ENCODE measurements at places on chromosomes 12 and 14.

DNA sequence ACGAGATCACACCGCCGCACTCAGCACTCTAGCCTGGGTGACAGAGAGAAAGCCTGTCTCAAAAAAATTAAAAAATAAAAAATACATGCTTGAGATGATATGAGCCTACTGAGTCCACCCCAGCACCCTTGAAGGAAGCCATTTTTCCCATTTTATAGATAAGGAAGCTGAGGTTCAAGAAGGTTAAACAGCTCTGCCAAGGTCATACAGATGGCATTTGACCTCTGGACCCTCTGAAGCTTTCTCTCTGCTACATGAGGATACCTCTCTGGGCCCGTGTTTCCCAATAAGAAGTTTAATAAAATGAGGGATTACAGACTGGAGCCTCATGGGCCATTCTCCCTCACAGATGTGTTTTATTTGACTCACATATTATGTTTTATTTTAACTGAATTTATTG is 53.9 kb upstream of the PNMA1 start:
- DNase-seq, result no peak

DNA sequence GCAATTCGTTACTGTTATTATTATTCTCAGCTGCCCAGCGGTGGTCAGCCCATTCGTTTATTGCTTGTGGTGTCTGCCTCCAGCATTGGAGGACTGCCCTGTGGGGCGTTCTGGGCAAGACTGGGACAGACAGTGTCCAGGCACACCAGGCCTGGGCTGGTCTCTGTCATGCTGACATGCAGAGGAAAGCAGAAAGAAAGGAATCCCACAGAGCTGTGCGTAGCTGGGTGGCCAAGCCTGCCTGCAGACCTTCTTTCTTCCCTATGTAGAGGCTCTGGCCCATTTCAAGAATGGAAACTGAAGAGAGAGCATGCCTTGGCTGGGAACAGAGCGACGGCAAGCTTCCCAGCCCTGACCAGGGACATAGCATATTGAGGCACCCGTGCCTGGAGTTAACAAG is 525.3 kb upstream of the TBX3 start:
- no peak for DNase-seq

- no peak for DNase-seq
Observed at GRCh38 chr12:82619644-82620043, 67.1 kb upstream of the TMTC2 start.

GRCh38 chr12:85963326-85963725 is 89.2 kb downstream of the NTS start:
- no peak for DNase-seq

GRCh38 chr12:9383585-9383984 is 175.4 kb upstream of the PZP start:
- DNase-seq, result no peak

DNA sequence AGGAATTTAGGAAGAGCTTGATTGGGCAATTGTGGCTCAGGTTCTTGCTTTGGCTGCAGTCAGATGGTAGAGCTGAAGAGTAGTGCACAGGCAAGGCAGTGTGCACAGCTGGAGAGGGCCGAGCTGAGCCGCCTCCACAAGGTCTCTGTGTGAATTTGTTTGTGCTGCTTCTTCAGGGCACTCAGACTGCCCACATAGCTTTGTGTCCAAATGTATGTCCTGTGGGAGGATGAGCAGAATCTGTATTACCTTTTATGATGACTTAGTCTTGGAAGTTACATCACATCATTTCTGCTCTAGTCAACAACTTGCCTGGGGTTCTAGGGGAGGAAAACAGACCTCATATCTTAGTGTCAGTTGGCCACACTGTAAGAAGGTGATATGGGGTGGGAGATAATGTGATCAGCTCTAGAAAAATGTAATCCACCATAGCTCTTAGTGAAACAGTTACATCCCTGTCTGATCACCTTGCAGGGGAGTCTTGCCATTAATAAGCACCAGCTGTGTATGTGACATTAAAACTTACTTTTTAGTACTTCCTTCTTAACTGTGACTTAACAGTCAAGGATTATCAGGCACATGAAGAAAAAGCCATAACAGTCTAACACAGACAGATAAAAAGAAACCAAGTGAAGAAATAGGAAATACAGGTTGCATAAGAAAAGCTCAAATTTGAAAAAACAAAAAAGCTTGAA is 53.4 kb downstream of the RCOR1 start:
- no peak for DNase-seq

DNA sequence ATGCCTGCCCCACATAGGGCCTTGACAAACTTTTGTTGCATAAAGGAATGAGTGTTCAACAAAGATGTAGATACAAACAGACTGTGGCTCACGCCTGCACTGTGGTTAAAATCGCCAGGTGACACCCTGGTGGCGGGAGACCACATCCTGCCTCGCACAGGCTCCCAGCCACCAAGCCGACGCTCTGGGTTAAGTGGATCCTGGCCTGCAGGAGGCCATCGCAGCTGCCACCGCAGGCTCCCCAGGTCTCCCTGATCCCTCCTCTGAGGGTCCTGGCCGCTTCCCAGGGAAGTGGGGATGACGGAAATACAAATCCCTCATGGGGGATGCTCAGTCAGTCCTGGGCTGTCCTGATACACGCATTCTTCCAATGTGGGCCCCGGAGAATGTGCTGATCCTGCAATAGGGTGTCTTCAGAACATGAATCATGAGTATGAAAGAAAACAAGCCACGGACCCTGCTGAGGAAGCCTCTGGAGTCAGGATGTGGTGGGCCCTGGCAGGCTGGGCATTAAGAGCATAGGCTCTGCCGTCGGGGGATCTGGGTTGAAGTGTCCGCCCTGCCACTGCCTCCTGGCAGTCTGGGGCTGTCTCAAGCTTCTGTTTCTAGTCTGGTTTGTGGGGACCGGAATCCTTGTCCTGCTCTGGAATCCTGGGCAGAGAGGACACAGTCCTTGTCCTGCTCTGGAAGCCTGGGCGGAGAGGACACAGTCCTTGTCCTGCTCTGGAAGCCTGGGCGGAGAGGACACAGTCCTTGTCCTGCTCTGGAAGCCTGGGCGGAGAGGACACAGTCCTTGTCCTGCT is 53.5 kb upstream of the BEGAIN start:
- peak; percentile 39 for DNase-seq

DNA sequence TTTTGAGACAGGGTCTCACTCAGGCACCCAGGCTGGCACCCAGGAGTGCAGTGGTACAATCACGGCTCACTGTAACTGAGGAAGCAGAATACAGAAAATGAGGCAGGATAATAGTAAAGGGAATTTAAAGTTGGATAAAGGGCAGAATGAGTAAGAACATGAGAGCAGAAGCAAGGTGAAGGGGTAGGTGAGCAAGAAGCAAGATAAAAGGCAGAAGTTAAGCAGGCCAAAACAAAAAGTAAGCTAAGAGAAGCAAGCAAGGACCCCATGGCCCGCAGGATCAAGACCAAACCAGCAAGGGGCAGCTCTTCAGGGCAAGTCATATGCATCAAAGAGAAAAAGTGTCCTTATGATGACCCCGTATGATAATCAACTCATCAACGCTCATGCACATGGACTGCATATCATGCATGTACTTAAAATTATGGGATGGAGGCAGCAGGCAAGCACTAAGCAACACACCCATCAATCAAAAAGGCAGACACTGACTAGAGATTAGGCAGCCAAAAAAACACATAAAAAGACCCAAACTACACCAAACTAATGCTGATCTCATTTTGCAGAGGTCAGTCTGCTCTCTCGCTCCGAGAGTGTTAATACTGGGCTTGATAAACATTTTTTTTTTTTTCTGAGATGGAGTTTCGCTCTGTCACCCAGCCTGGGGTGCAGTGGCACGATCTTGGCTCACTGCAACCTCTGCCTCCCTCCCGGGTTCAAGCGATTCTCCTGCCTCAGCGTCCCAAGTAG is 11.6 kb downstream of the TIMELESS start:
- DNase-seq, result no peak

DNA sequence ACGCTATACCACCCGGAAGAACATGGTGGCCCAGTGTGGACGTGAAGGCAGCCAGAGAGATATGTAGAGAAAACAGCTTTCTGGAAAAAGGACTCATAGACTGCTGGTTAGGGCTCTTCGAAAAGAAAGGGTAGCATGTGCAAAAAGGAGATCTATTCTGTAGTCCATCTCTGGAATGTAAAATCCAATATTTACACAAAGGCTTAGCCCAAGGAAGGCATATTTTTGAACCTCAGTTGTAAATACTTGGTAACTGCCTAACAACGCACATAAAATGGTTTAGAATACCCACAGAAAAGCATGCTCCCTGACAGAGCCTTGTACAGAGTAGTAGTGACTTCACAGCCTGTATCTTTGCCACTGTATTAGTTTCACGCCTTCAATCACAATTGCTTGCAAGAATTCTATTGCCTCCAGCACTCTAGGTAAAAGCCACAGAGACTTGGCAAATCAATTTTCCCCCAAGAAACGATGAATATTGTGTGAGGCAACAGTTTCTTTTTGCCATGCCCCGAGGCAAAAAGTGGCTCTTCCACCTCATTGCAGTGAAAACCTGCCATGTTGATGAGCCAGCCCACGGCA is 59.2 kb downstream of the TRIM9 start:
- DNase-seq, result no peak

- no peak for DNase-seq
Observed at GRCh38 chr14:73293782-73294781, 56.8 kb downstream of the PAPLN start.

DNA sequence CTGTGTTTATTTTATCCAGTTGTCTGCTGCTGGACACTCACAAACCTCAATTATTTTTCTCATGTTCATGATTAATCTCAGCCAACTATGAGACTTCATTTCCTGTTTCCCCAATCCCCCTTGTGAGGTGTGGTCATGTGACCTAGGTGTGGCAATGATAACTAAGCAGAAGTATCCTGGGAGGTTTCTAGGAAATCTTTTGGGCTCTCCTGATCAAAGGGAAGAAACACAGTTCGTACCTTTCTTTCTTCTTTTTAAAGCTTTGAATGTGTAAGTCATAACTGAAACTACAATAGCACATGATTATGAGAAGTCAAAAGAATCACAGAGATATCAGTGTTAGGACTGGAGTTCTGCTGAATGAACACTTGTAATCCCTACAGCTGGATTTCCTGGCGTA is 34.4 kb upstream of the MANSC4 start:
- no peak for DNase-seq

GRCh38 chr12:131808744-131809371 is 19.3 kb upstream of the MMP17 start:
- no peak for DNase-seq

DNA sequence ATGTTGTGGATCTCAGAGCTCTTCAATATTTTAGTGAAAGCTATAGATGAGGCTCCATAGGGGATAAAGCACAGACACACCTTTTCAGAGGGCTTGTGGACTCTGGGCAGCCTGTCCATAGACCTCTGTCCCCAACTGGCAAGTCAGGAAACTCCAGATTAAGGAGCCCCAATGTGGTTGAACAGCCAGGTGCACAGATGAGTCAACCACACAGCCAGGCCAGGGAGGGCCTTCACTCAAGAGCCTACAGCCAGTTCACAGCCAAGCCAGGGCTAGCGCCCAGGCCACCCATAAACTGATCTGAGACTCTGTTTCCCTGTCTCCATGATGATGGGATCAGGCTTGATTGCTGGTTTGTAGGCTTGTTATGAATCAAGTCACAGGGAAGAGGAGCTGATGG is 1.0 kb upstream of the BDKRB2 start:
- peak; percentile 60 for DNase-seq

DNA sequence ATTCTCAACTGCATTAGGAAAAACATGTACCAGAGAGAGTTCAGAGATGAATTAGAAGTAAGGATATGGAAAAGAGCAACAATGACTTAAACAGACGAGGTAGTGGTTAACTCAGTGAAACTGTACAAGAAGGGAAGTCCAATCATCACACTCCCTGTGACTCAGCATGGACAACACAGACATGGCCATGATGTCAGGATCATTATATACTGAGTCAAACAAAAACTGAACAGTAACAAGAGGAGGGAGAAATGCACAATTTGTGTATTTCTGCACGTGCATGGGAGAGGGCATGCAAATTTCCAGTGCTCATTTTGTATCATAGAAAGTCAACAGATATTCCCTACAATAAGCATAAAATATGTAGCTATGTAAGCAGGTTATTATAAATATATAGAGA is 1037.8 kb downstream of the BCL11B start:
- DNase-seq, result no peak

GRCh38 chr14:45181806-45182205 is 46.1 kb downstream of the FANCM start:
- no peak for DNase-seq

GRCh38 chr12:13786646-13787045 is 194.8 kb downstream of the GRIN2B start:
- DNase-seq, result no peak

- peak; percentile 45 for DNase-seq
Observed at GRCh38 chr14:22978981-22979671, 3.2 kb downstream of the AJUBA start.

- peak; percentile 99 for DNase-seq
Observed at GRCh38 chr14:35335388-35336092, 43.4 kb downstream of the PSMA6 start.

- DNase-seq, result no peak
Observed at GRCh38 chr12:89678225-89678624, 30.4 kb downstream of the ATP2B1 start.

DNA sequence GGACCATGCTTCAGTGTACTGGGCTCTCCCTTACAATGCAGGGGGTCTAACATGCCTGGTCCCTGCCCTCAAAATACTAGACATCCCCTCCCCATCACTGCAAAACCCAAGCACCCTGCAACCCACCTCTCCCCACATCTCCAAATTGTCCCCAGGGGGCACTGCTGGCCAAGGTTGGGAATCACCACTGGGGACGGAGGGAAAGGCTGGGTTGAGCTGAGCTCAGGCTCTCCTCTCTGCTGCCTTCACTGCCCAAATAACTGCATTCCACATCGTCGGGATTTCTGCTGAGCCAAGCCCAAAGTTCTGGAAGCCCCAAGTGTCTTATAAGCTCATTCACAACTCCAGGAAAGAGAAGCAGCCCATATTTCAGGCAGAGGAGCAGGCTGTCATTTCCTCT is 69.6 kb downstream of the NT5DC3 start:
- no peak for DNase-seq

Data from large intestine (tissue), 12 donors.